ENCODE measurements at places on chromosomes 7 and 10. TPM values are rescaled to one million over a fixed set of nuclear protein-coding genes. Genes with fewer than 3 reads are reported as not detected.

The GPR37 gene
- 3.1 TPM for polyA plus RNA-seq

The TET1 gene
- 4.7 TPM for polyA plus RNA-seq

The FGF8 gene
- not detected for polyA plus RNA-seq

The NUTM2E gene
- 0.01 TPM for polyA plus RNA-seq

The RNLS gene
- 16.2 TPM for polyA plus RNA-seq

The STAM gene
- 48.7 TPM for polyA plus RNA-seq

The VAX1 gene
- not detected for polyA plus RNA-seq

The CFAP69 gene
- 0.99 TPM for polyA plus RNA-seq

The CPED1 gene
- 83.2 TPM for polyA plus RNA-seq

The PON1 gene
- polyA plus RNA-seq, result not detected

The ABHD11 gene
- 6.5 TPM for polyA plus RNA-seq

The PTPN12 gene
- 47.8 TPM for polyA plus RNA-seq

The PTPN20 gene
- 0.24 TPM for polyA plus RNA-seq

The MYOF gene
- polyA plus RNA-seq, result 215 TPM

The KLLN gene
- 0.49 TPM for polyA plus RNA-seq

The LIPN gene
- polyA plus RNA-seq, result not detected

Data from fibroblast of lung (primary cell).